Caco-2 (cell line): ENCODE measurements at places on chromosomes 6 and 20. TPM values are rescaled to one million over a fixed set of nuclear protein-coding genes. Genes with fewer than 3 reads are reported as not detected.

Gene RNF182
- total RNA-seq = 0.39 and 1.1 TPM in 2 replicates

Gene HLA-DOA
- not detected in 2 replicates for total RNA-seq

Gene MPIG6B
- total RNA-seq = not detected in 2 replicates

Gene GNMT
- not detected in 2 replicates for total RNA-seq

Gene DZANK1
- total RNA-seq = 8.6 and 9.6 TPM in 2 replicates

Gene C6orf58
- total RNA-seq = not detected in 2 replicates

Gene PACSIN1
- total RNA-seq = 3.4 and 3.7 TPM in 2 replicates

GRCh38 chr6:62993951-62994350 is 217.3 kb upstream of the FKBP1C start:
- H3K4me1 ChIP-seq = peaks cover 19% of the 10 kb centered on the region
- no peak overlapping the region for H3K27ac ChIP-seq
- DNase-seq = no peak

DNA sequence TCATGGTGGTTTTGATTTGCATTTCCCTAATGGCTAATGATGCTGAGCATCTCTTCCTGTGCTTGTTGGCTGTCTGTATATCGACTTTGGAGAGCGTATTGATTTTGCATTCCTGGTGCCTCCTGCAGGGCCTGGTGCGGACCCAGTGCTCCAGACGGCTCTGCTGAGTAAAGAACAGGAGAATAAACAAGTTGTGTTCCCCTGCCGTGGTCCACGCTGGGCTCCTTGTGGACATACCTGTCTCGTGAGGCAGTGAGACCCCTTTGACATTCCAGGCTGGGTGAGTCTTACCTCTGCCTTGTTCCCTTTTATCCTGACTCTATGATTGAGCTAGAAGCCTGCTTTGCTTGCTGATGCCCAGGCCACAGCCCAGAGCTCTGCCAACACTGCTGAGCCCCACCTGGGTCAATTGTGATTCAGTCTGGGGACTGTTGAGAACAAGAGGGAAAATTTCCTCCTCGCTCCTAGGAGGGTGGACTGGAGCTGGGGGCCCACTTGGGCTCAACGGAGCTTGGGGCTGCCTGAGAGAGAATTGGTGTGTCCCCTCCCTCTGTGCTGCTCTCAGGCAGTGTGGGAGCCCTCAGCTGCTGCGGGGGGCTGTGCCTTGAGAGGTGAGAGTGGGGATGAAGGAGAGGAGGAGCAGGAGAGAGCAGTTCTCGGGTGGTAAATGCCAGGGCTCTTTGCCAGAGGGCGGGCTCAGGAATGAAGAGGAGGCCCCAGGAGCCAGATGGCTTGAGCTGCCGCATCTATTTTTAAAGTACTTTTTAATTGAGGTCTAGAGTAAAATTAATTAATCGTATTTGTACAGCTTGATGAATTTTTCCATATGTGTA is 43.7 kb upstream of the PMEPA1 start:
- H3K27me3 ChIP-seq = peaks cover 2% of the 10 kb centered on the region
- no peak overlapping the region for H3K27ac ChIP-seq
- H3K36me3 ChIP-seq = no peaks in the 10 kb centered on the region
- no peaks in the 10 kb centered on the region; the same call in 1 of the 2 replicates for H3K4me1 ChIP-seq
- H3K4me3 ChIP-seq = no peak overlapping the region
- peak; percentile 33 for DNase-seq

DNA sequence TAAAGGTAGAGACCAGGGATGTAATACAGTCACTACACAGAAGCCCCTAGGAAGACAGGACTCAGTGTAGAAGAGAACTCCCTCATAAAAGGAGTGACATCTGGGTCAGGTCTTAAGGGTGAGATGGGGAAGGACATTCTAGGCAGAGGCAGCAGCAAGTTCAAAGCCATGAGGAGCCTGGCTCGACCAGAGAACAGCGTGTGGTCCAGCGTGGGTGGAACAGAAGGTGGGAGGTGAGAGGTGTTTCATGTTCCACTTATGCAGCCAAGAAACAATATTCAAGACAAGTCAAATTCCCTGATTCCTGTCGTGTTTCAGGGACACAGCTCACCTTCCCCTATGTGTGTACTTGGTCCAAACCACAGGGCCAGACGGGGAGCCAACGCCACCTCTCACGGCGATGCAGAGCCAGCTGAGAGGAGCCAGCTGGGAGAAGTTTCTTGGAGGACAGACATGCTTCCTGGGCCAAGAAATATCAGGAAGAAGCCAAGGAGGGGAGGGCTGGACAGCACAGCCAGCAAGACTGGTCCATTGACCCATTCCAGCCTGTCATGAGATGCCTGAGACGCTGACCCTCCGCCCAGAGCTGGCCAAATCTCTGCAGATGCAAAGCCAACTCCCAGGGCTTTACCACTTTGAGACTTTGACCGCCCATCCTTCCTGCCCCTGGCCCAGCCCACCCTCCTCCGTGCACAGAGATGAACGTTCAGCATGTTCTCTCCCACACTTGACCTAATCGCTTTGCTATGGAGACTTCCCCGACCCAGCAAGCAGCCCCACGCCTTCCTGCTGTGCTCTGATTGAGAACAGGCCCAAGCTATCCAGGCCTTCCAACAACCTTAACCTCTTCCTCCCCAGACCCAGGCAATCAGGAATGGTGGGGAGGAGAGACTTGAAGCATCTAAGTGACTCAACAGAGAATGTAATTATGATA is 113.8 kb downstream of the PRND start:
- H3K4me3 ChIP-seq = no peak overlapping the region
- H3K36me3 ChIP-seq = no peaks in the 10 kb centered on the region
- no peaks in the 10 kb centered on the region for H3K4me1 ChIP-seq
- H3K27me3 ChIP-seq = no peaks in the 10 kb centered on the region

- DNase-seq = no peak
- H3K27me3 ChIP-seq = no peaks in the 10 kb centered on the region
- H3K4me1 ChIP-seq = peaks cover 31% of the 10 kb centered on the region
Measured at GRCh38 chr6:52519618-52520017, 57.2 kb downstream of the TRAM2 start.

GRCh38 chr20:64115171-64115911 is 8.0 kb upstream of the NPBWR2 start:
- no peaks in the 10 kb centered on the region for H3K27me3 ChIP-seq
- H3K4me3 ChIP-seq = no peak overlapping the region
- no peaks in the 10 kb centered on the region for H3K4me1 ChIP-seq
- no peak overlapping the region for H3K27ac ChIP-seq
- no peaks in the 10 kb centered on the region for H3K36me3 ChIP-seq
- peak; percentile 11 for DNase-seq

DNA sequence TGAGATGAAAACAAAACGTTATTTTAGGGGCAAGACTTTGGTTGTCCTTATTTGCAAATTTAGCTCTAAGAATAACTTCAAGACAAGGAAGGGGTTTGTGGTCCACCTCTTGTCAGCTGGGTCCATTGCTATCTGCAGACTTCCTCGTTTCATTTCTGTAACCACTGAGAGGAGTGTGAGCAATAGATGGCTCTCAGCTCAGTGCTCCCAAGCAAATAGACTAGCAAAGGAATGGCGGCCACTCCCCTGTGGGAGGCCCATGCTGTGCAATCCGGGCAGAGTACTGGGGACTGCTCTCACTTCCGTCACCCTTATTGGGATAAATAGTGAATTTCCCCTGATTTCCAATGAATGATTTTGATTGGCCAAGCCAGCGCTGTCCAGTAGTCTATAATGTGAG is 176.6 kb downstream of the ZDHHC14 start:
- H3K4me1 ChIP-seq = peaks cover 9% of the 10 kb centered on the region
- H3K36me3 ChIP-seq = no peaks in the 10 kb centered on the region
- no peaks in the 10 kb centered on the region for H3K27me3 ChIP-seq
- no peak overlapping the region for H3K4me3 ChIP-seq
